ENCODE measurements at places on chromosomes 3 and 15.
A peak's percentile ranks its signal among the peaks of the same experiment; 100 is the strongest.

DNA sequence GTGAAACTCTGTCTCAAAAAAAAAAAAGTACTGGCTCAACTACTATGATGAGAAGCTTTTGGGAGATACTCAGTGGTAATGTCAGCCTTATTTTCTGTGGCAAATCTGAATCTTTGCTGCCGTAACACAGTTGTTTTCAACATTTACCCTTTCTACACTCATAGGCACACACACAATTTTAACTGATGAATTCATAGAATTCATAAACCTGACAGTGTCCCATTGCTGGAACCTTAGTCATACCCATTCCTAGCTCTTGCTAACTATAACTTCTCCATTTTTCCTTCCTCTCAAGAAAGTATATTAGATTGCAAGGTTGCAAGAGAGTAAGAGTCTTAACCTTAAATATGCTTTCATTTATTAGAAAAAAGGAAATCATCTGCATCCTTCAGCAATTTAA is 496.6 kb downstream of the FHIT start:
- DNase-seq = no peak

GRCh38 chr3:114527036-114527644 is 233.3 kb downstream of the TIGIT start:
- DNase-seq = no peak

- DNase-seq = no peak
Measured at GRCh38 chr15:39061952-39062464, 497.4 kb upstream of the RASGRP1 start.

DNA sequence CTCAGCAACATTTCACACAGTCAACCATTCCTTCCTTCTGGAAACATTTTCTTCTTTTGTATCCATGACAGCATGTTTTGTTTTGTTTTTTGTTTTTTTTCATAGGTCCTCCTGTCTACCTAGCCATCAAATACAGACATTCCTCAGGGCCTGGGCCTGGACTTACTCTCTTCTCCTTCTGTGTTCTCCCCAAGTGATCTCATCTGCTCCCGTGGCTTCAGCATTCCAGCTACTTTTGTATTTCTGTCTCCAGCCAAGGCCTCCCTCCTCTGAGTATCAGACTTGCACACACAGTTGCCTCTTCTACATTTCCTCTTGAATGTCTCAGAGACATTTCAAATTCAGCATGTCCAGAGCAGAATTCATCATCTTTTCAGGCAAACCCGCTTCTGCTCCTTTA is 82.4 kb downstream of the HCN4 start:
- no peak for DNase-seq

DNA sequence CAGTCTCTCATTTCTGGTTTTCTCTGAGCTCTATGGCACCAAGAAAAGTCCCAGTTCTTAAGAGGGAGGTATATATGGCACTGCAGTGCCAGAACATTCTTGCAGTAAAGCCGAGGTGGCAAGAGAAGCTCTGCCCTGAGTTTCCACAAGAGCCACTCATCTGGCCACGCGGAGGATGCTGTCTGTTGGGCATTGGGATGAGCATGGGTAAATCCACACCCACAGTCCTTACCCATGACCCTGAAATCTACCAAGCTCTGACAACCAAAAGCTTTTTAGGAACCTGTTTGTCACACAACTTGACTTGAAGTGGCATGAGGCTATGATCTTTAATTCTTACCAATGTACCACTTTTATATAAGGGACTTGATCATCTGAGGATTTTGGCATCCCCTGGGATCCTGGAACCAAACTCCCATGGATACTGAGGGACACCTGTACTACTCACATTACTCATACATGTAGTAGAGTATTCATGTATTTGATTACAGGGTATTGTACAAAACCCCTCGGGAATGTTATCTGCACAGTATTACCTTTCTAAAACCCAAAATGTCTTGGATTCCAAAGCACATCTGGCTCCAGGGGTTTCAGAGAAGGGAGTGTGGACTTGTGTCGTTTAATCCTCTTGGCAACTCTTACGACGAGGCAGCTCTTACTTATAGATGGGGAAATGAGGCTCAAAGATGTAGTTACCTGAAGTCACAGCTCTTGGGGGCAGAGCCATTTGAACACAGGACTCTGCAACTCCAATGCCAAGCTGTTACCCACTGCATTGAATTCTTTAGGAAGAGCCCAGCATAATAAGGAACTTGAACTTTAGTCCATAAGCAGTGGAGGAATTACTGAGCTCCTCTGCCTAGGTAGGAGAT is 8.8 kb downstream of the RPL32 start:
- no peak for DNase-seq

- DNase-seq = no peak
Measured at GRCh38 chr15:100592898-100593297, 9.1 kb downstream of the LINS1 start.

DNA sequence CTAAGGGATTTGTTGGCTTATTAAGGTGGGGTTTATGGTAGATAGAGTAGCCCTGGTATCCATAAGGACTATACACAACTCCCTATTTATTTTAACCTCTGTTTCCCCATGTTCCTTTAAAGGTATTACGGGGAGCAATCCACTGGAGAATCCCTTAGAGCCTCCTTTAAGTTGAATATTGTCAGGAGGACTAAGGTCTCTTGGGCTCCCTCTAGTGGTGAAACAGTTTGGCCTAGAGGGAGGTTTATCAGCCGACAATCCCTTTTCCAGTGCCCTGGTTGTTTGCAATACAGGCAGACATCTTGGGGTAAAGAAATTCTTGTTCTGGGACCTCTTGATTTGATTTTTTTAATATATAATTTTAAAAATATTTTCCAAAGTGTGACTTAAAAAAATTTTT is 12.9 kb downstream of the OPA1 start:
- peak; percentile 66 for DNase-seq

All from natural killer cell treated with Interleukin-12 subunit alpha and Interleukin-12 subunit beta and Interleukin-15 and Interleukin-18, amount 100 ng/mL, for 72 hours (primary cell).